ENCODE measurements at places on chromosomes 1 and 21.

GRCh38 chr1:183704131-183704530, 51.0 kb upstream of the APOBEC4 start:
- DNase-seq: no peak

- DNase-seq: peak; percentile 67
Measured at GRCh38 chr1:234963180-234963903, 165.3 kb downstream of the TOMM20 start.

DNA sequence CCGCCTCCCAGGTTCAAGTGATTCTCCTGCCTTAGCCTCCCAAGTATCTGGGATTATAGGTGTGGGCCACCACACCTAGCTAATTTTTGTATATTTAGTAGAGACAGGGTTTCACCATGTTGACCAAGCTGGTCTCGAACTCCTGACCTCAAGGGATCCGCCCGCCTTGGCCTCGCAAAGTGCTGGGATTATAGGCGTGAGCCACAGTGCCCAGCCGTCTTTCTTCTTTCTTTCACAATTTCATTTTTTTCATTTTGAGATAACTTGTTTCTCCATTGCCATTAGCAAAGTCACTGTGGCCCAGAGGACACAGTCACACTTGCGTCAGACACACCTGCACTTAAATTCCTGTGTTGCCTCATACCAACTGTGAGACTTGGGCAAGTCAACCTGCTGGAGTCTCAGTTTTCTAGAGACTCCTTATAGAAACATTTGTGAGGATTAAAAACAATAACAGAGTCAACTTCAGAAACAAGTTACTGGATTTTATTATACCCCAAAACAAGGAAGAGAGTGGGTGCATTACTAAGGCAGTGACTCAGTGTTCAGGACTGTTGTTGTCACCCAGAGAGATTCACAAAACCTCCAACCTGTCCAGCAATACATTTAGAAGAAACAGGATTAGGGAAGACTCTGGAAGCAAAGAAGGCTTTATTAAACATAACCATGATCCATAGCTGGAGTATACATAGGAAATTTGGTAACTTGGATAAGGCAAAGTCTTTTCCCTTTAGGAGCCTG, 2.6 kb downstream of the TEDDM1 start:
- DNase-seq: no peak

DNA sequence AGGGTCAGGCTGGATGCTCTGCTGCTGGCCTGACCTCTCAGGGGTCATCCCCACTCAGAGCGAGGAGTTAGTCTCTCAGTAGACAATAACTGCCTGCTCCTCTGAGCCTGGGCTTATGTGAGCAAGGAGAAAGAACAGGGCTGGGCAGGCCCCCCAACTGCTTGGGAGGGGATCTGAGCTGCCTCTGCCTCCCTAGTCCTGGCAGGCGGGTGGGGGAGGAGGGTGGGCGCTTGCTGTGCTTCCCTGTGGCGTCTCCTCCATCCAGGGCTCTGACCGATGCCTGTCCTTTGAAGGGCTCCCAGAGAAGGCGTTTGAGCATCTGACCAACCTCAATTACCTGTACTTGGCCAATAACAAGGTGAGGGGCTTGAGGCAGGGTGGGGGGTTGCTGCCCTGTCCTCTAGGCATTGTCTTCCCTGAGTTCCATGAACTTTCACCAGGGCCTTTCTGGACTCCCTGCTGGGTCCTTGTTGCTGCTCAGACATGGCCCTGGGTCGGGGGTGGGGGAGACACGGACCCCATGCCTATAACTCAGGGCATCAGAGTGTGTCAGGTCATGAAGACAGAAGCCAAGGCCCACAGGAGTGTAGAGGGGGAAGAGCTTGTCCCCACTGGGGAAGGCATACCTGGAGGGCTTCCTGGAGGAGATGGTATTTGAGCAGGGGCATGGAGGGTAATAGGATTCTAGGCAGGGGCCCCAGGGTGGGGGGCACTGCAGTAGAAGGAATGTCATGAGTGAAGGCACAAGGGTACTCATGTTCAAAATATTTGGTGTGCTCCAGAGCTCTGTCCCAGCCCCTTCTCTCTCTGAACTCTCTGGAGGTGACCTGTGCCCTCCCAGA, 12.5 kb downstream of the PODN start:
- no peak for DNase-seq

- no peak for DNase-seq
Measured at GRCh38 chr1:229693129-229693900, 67.3 kb downstream of the URB2 start.

- DNase-seq: no peak
Measured at GRCh38 chr1:91031081-91031480, 9.2 kb upstream of the ZNF644 start.

GRCh38 chr1:19130468-19130867, 79.6 kb downstream of the UBR4 start:
- no peak for DNase-seq

All from stimulated activated CD4-positive, alpha-beta T cell treated with anti-CD3 and anti-CD28 coated beads, Interleukin-1b, Interleukin-23, amount 100 ng/mL, for 1 hour (primary cell).